HFF-Myc (cell line): ENCODE measurements at places on chromosomes 13 and 19.

- DNase-seq = no peak
Observed at GRCh38 chr19:35315883-35316282, 13.1 kb upstream of the CD22 start.

GRCh38 chr13:24505756-24506155 lies 6.8 kb downstream of the PARP4 start:
- DNase-seq = no peak

DNA sequence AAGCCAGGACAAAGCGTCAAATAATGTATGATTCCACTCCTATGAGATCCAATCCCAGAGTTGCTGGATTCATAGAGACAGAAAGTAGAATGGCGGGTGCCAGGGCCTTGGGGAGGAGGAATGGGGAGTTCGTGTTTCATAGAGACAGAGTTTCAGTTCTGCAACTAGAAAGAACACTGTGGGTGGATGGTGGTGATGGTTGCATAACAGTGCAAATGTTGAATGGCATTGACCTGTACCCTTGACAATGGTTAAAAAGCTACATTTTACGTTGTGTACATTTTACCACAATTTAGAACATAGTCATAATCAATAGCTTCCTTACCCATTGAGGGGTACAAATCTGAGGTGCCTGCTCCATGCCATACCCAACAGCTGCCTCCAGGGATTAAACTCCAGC lies 33.4 kb downstream of the MBD3L2B start:
- no peak for DNase-seq

DNA sequence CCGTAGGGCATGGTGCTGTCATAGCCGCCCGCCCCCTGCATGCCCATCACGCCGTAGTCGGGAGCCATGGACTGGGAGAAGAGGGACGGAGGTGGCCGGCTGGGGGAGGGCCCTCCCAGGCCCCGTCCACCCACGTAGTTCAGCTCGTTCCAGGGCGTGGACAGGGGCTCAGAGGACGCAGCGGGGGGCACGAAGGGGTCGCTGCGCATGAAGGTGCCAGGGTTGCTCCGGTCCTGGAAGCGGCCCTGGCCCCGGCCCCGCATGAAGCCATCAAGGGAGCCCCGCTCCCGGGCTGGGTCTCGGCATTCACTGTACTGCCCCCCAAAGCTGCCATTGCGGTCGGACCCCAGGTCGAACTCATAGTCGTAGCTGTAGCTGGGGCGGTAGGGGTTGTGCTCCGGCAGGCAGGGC lies 6.7 kb downstream of the AKAP8 start:
- no peak for DNase-seq

DNA sequence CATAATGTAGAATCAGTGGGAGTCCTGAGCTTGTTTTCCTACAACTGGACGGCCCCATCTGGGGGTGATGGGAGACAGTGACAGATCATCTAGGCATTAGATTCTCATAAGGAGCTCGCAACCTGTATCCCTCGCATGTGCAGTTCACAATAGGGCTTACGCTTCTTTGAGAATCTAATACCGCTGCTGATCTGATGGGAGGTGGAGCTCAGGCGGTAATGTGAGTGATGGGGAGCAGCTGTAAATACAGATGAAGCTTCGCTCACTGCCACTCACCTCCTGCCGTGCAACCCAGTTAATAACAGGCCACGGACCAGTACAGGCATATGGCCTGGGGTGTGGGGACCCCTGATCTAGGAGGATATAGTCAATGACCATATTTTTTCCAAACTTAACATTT lies 38.8 kb downstream of the RCBTB1 start:
- no peak for DNase-seq

- DNase-seq = no peak
Observed at GRCh38 chr13:46801858-46802257, 4.9 kb upstream of the ESD start.

DNA sequence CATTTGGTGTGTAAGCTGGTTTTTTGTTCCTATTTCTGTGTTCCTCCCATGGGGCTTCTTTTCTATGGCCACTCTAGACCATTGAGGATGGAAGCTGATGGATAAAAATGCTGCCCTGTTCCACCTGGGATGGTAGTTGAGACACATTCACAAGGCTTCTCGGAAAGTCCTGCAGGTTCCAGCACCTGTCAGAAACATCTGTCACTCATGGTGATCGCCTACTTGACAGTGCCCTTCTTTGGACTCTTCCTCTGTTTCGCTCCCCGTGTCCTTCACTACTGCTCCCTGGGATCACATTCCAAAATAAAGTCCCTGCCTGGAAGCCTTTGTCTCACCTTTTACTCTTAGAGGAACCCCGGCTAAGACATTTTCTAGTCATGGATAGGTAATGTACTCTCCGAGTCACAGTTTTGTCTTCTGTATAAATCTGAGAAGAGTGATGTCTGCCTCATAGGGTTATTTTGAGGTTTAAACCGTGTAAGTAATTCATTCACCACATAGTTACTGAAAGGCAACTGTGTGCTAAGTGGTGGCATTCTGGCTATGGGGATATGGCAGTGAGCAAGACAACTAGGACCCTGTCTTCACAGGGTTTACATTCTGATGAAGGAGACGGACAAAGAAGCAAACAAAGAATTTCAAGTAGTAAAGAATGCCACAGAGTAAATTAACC lies 21.0 kb downstream of the UBAC2 start:
- DNase-seq = no peak

DNA sequence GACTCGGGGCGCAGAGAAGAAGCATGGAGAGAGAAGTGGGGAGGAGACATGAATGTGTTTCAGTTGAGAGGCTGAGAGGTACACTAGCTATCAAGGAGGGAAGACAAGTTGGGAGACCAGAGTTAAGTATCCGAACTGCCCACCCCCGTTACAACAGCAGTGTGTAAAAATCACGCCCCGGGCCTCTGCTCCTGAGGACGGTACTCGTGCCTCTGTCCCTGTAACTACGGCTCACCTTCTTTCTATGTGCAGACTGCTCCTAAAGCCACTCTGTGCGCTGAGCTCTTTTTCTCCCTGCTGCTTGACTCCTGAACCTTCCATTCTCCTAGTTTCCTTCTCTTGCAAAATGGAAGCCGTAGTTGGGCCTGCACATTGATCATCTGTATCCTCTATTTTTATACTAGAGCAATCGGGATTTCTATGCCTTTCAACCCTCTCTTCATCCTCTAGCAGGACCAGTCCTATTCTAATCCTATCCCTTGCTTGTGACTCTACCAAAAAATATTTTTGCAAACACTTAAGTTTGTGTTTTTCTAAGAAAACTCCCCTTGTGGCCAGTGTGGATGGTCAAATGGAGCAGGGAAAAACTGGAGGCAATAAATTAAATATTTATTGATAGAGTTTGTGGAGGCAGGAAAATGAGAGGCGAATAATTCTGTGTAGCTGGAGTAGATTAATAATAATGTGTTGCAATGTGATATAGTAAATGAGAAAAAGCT lies 569 bp downstream of the POLR1D start:
- DNase-seq = no peak

- no peak for DNase-seq
Observed at GRCh38 chr19:42081584-42082203, 5.7 kb downstream of the ZNF574 start.

- no peak for DNase-seq
Observed at GRCh38 chr19:4367781-4368127, 24.4 kb downstream of the MPND start.

DNA sequence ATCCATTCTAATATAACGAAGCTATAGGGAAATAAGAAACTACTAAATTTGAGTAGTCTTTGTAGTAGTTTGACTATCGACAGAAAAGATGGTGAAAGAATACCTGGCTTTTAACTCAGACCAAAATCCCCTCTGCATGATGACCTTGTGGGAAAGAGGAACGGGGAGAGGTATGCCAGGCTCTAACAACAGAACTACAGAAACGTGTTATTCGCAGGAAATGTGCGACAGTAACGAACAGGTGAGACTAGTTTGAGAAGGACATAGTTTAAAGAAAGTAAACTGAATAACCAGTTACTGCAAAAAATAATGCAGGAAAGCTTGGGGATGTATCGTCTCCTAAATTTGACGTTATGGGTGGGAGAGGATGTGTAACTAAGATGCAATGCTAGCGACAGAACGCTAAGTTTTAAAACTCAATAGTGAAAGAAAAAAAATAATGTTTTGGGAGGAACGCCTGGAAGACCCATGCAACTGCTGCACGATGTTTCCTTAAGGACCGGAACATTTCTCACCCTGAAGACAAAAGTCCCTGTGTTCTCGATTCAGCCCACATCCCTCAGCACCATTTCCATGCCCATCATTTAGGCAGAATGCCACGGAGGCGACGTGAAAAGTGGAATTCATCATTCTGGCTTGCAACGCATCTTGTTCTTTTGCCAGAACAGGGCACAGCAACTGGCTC lies 1.6 kb upstream of the RAP2A start:
- DNase-seq = no peak

DNA sequence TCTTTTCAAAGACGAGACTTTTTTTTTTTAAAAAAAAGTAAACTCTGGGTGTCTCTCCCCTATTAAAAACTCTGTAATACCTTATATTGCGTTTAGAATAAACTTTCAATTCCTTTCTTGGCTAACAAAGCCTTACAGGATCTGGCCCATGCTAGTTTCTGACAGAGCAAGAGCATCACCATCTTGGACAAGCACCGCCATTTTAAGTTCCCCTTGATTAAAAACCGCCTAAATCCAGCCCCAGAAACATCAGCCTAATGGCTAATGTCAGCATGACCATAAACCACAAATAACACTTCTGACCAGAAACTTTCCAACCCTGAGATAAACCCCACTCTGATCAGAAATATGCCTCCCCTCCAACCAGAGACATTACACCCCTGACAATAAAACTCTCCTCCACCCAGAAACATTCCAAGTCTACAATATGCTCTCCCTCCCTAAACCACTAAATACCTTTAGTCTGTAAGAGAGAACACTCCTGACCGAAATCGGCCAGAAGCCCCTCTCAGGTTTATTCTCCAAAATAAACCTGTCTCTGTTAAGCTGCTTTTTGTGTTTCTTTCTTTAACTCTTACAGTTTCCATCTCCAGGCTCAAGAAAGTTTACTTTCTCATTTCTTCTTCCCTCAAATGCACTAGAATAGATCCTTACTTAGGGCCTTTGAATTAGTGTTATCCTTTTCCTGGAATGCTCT lies 1.6 kb upstream of the AKAP11 start:
- no peak for DNase-seq

- no peak for DNase-seq
Observed at GRCh38 chr19:16200038-16201010, 2.6 kb downstream of the AP1M1 start.

DNA sequence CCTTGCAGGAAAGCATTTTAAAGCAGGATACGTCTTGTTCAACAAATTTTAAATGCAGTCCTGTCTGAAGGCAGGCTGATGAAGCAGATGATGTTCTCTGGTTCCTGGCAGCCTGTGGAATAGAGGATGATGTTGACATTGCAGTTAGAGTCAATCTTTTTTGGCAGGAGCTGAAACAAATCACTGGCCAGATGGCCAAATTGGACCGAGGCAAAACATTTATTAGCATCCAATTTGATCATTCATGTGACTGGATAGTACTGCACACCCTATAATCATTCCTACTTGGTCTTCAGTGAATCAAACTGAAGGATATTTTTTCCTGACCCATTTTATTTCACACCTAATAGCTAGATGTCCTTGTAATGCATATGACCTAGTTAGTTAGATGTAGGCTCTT lies 172.2 kb upstream of the SLC10A2 start:
- no peak for DNase-seq

GRCh38 chr13:76697288-76697687 lies 188.9 kb downstream of the KCTD12 start:
- DNase-seq = no peak

DNA sequence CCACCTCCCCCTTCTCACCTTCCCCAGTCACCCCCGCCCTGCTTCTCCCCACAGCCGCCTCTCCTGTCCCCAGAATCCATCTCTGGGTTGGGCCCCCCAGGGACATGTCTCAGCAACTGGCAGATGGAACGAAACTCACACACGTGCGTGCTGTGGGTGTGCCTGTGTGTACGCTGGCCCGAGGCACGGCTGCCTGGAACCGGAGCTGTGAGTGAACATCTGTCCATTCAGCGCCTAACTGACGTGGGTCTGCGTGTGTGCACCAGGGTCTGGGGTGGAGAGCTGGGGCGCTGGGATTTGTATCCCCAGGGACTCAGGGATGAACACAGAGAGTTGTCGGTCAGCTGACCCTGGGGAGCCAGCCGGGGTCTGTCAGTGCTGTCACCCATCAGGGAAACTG lies 752 bp upstream of the HAS1 start:
- DNase-seq = no peak

DNA sequence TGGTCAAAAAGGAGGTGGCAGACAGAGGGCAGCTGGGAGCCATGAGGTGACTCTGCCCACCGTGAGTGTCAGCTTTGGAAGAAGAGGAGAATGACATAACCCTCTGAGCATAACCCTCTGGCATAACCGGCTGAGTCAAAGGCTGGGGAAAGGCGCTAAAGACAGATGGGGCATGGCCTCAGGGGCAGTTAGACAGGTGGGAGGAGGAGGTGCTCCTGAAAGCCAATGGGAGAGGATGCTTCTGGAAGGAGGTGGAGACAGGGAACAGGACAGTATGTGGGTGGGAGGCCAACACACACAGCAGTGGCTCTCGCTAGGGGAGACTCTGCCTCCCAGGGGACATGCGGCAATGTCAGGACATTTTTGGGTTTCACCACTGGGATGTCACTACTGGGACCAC lies 17.1 kb downstream of the ELAVL1 start:
- DNase-seq = no peak

GRCh38 chr19:10898633-10899032 lies 27.3 kb downstream of the CARM1 start:
- no peak for DNase-seq

DNA sequence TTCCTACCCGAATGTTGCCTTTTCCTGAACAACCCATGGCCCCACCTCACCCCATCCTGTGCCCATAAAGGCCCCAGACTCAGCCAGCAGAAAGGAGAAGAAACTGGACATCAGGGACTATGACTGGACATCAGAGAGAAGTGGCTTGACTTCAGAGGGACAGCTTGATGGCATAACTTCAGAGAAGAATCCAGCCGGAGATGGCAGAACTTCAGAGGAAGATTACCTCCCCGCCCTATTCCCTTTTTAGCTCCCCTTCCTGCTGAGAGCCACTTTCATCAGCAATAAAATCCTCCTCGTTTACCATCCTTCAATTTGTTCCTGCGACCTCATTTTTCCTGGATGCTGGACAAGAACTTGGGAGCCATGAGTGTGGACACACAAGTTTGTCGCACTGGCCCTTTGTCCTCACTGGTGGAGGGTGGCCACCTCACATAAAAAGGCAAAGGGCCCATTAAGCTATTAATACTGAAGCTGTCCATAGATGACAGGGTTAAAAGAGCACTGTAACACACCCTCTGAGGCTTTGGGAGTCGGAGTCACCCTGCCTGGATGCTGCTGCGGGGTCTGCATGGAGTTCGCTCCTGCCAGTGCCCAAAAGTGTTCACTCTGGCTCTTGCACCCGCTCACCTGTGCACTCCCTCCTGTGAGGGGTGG lies 260.4 kb downstream of the SLITRK1 start:
- DNase-seq = no peak

- no peak for DNase-seq
Observed at GRCh38 chr19:2231621-2232221, 4.4 kb downstream of the PLEKHJ1 start.

- DNase-seq = no peak
Observed at GRCh38 chr13:114008964-114009589, 35.2 kb upstream of the C13orf46 start.
